ENCODE measurements at places on chromosomes 6 and 20.

GRCh38 chr6:29941471-29941870 lies 861 bp upstream of the HLA-A start:
- DNase-seq, result no peak

- no peak for DNase-seq
Measured at GRCh38 chr6:21594416-21595281, 1.1 kb downstream of the SOX4 start.

DNA sequence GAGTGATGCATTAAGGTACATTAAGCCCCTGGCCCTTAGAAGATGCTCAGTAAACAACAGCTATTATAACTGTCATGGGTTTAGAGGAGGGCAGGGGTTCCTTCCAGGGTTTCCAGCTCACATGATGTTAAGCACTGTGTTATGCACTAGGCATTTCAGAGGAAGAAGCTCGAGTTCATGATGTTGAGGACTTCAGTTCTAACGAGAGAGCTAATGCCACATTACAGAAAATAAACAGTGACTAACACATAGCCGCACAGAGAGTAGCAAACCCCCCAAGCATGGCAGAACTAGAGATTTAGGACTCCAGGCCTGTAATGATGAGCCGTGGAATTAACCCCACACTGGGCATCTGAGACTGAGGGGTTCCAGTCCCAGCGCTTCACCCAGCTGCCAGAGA lies 105.2 kb downstream of the UNC5CL start:
- no peak for DNase-seq

DNA sequence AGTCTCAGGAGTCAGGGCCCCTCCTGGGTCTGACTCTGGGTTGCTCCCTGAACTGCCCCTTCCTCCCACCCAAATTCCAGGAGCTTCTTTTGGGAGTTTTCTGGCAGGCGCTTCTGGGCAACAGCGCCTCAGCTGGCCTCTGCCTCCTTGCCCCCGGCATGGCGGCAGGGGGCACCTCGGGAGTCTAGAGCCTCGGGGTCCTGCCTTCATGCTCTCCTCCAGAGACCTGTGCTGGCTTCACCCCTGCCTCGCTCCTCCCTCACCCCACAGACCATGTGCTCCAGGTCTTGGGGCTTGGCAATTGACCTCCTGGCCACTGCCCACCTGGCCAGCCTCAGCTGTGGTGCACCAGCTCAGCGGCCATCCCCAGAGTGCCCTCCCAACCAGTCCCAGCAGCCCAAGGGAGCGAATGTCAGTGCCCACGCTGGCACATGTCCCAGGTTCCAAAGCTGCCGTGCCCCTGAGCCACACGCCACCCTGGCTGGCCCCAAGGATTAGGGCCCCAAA lies 43.4 kb downstream of the SRC start:
- DNase-seq, result no peak

GRCh38 chr20:43508106-43508505 lies 609 bp downstream of the L3MBTL1 start:
- no peak for DNase-seq

All from pulmonary artery endothelial cell (primary cell).